Left renal cortex interstitium (tissue), 4 donors: ENCODE measurements at places on chromosomes 11 and 22.

DNA sequence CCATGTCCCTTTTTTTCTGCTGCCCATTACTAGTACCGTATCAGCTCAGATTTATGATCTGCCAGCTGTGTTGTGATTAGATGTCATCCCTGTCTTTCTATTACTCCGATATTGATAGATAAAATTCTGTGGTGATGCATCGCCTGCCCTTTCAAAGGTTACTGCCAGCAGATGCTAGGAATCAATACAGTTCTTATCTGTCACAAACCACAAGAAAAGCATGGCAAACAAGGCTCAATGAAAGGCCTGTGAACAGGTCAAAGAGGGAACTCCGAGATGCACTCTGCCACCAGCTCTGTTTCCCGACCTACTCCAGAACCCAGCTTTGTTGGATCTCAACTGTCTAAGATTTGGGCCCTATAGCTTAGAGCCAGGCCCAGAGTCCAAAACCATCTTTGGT is 246.0 kb downstream of the CADM1 start:
- no peak for DNase-seq

DNA sequence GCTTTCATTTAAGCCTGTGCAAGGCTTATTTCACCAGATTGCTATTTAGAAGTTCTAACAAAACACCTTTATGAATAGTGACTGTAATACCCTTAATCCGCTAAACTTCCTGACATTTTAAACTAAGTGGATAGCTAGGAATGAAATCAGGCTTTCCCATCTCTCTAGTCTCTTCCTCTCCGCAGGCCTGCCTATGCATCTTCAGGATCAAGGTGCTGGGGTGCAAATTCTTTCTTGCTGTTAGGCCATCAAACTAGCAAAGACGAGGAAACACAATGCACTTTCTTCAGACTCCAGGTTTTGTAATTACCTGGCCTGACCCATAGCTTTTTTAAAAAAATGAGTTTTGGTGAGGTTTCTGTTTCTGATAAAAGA is 149.4 kb downstream of the DBX1 start:
- DNase-seq, result no peak

- DNase-seq, result no peak
Observed at GRCh38 chr11:73716153-73717056, 44.5 kb downstream of the RAB6A start.

DNA sequence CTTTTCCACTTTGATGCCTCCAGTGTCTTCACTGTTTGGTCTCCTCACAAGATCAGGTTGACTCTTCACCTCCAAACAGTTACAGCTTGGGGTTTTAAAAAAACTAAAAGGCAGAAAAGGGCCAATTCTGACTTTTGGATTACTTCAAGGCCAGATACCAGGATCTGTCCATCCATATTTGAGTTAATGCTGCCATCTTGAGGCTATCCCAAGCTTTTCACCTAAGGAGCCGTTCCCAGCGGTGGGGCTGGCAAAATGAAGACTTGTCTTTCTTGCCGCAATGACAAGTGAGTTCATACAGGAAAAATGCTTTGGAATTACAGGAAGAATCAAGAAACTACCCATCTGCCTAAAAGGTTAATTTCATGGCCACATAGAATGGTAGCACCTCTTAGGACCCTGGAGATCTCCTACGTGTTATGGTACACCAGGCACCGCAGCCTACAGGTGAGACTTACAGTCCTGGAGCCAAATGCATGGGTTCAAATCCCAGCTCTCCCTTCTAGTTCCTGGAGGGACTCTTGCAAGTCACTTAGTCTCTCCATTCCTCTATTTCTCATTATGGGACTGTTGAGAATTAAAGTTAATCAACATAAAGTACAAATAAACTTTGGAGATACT is 6.0 kb upstream of the OR5B21 start:
- no peak for DNase-seq

GRCh38 chr11:11884351-11884750 is 42.6 kb downstream of the USP47 start:
- no peak for DNase-seq

DNA sequence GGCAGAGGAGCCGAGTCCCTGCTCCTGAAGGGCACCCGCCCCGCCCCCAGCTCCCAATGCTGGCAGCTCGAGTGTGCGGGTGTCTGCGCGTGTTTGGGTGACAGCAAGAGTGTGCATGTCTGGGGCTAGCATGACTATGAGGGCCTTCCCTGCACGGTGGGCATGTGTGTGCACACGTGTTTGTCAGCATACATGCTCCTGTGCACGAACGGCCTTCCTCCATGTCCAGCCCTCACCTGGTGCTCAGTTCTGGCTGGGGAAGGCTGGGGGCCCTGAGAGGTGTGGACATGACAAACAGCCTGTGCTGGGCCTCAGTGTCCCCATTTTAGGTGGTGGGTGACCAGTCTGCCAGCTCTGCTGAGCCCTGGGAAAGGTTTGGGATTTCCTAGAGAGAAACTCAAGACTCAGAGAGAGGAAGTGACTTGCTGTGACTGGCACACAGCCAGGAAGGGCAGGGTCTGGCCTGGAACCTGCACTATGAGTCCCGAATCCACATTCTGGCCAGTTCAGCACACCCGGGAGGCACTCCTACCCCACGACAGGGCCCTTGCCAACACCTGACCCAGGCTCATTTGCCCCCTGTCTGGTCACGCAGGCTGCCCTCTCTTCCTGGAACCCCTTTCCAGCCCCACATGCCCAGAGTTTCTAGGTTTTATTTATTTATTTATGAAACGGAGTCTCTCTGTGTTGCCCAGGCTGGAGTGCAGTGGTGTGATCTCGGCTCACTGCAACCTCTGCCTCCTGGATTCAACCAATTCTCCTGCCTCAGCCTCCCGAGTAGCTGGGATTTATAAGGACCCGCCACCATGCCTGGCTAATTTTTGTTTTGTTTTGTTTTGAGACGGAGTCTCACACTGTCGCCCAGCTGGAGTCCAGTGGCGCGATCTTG is 3.3 kb upstream of the SHISA8 start:
- DNase-seq, result peak; percentile 59

GRCh38 chr22:17318817-17319216 is 50.4 kb upstream of the CECR2 start:
- DNase-seq, result no peak

DNA sequence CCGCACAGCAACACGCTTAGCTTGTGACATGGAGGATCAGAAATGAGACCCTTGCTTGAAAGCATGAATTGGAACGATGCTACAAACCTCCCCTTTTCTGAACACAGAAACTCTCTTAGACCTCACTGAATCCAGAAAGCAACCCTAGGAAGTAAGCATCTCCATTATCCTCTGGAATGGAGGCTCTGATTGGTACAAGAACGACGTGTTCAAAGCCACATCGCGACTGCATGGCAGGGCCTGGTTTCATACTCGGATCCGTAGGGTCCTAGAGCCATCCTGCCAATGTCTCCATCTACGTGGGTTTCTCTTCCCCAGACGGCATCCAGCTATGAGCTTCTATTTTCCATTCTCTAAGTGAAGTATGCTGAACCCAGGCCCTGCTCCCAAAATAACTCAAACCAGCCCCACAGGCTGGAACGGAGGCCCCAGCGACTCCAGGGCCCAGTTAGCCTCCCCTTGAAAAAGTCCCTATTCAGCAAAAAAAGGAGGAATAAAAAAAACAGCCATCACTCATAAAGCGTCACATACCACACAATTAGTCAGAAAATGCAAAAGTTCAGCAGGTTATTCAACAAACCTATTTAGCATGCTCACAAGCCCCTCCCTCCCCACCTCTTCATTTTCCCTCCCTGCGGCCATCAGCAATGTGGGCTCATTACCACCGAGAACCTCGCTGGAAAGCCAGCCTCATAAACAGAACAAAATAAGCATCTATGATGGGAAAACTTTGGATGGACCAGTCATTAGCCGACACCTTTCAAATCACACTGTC is 7.1 kb upstream of the MN1 start:
- DNase-seq, result no peak

DNA sequence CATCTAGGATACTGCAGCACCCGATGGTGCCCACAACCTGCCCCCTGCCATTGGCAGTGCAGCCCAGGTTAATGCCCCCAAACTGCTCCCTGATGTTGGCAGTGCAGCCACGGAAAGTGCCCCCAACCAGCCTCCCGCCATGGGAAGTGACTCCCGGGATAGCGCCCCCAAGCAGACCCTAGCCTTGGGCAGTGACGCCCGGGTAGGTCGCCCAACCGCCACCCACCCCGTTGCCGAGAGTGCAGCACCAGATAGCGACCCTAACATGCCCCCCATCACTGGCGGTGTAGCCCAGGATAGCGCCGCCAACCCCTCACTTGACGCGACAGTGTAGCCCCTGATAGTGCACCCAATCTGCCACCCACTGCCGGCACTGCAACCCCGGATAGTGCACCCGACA is 38.5 kb downstream of the C22orf42 start:
- no peak for DNase-seq

GRCh38 chr22:44202261-44202789 is 21.6 kb downstream of the PARVG start:
- DNase-seq, result no peak

DNA sequence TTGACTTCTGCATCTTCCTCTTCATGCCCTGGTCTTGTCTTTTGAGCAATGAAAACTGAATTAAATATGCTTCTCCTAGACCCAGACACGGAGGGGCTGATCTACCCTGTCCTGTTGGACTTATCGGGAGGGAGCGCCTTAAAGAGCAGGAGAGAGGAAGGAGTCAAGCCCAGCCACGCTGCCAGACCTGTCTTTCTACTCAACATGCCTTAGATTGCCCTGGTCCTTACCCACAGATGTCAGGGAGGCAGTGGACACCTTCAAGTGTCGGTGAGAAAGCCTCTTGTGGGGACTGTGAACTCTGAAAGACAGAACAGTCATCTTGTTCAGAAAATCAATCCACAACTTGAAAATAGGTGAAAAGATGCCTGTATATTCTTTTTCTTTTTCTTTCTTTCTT is 61.8 kb downstream of the IRAG1 start:
- DNase-seq, result no peak

DNA sequence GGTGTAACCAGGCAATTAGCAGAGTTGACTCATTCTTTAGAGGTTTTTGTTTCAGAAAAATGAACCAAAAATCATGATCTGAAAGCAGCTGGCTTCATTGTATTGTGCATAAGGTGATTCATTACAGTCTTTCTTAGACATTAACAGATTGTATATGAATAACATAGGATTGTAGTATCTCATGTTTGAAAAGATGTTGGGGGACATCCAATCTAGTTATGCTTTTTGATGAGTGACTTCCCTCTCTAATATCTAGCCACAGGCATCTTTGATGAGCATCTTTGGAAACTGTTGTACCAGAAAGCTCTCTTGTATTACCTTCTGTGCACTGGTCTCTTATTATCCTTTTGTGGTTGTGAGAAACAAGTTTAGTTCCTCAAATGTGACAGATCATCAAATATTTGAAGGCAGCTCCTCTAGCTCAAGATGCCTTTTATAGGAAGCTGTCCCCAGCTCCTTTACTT is 8.3 kb downstream of the GRK3 start:
- DNase-seq, result no peak

DNA sequence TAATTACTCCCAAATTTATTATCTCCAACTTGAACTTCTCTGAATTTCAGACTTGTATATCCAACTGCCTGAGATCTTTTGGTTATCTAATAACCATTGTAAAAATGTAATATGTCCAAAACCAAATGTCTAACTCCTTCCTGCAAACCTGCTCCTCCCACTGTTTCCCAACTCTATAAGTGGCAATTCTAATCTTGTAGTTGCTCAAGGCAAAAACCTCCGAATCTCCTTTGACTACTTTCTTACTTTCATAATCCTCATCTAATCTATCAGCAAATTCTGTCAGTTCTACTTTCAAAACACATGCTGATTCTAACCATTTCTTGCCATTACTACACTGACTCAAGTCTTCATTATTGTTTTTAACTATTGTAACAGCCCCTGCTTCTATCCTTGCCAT is 55.7 kb downstream of the FAM168A start:
- no peak for DNase-seq

DNA sequence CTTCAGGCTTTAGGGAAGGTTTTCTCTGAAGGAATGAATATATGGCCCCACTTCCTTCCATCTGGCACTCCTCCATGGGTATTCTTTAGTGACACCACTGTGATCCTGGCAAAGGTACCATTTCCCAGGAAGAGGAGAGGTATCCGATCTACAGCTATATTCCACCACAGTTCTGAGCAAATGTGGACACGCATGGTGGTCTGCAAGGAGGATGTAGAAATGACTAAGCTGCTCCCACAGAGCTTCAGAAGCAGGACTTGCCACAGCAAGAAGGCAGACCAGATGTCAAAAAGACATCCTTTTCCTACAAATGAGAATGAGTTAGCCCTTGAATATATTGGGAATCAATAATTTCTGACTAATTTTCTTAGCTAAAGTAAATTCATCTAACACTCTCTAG is 45.5 kb downstream of the ARFGAP2 start:
- DNase-seq, result no peak

- no peak for DNase-seq
Observed at GRCh38 chr22:20061481-20061861, 18.6 kb upstream of the DGCR8 start.

- no peak for DNase-seq
Observed at GRCh38 chr22:42857845-42858481, 890 bp upstream of the ARFGAP3 start.
